ENCODE measurements at places on chromosomes 2 and 18.

DNA sequence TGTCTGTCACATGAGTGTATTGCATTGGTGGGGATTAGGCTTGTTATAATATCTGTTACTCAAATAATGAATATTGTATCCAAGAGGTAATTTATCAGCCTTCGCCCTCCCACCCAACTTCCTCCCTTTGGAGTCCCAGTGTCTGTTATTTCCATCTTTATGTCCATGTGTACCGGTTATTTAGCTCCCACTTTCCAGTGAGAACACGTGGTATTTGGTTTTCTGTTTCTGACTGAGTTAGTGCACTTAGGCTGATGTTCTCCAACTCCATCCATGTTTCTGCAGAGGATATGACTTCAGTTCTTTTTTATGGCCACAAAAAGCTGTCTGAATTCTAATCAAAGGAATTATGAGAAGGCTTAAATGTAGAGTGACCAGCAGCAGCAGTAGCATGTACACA is 104.0 kb upstream of the ARHGAP28 start:
- no peak for DNase-seq

DNA sequence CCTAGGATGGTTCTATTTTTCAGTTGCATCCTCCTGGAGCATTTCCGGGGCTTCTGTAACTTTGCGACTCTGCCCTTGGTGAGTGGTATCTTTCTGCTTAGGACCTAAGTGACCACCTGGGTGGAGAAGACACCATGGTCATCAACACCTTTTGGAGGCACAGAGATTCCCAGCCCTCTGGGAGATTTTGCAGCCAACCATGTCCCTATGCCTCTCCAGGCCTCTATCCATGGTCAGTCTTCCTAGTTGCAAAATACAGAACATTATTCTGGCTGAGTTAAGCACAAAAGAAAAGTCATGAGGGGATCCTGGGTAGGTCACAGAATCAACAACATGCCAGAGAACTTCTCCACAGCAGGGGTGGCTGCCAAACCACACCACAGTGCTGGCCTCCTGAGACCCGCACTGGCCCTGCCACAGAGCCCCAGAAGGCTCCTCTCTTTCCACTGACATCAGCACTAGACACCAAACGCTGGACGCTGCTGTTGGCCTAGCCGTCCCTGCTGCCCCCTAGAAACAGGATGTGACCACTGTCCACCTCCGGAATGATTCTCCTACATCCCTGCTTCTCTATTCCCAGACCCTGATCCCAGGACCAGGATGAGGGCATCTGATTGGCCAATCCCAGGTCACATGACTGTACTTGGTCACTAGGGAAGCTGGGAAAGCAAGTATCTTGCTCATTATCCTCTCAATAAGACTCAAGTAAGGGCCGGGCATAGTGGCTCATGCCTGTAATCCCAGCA is 47.7 kb downstream of the SMAD7 start:
- peak; percentile 87 for DNase-seq

DNA sequence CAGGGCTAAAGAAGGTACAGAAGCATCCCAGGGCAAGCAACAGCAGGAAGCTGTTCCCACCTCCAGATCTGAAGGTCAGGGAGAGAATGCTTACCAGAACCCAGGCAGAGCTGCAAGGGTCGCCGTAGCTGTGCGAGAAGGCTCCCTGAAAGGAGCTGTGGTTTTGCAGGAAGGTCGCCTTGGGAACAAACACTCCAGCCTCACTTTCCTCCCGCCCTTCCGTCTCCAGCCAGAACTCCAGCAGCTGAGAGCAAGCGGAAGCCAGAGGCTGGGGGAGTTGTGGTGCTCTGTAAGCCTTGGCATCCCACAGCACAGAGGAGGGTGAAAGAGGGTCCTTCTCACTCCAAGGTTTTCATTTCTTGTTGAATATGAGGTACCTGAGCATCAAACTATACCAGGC is 18.3 kb upstream of the ICOS start:
- DNase-seq = no peak

DNA sequence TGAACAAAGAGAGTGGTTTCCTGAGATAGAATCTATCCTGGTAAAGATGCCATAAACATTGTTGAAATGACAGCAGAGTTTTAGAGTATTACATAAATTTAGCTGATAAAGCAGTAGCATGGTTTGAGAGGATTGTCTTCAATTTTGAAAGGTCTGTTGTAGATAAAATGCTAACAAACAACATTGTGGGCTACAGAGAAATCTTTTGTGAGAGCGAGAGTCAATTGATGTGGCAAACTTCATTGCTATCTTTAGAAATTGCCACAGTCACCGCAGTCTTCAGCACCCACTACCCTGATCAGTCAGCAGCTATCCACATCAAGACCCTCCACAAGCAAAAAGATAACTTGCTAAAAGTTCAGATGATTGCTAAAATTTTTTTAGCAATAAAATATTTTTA is 17.5 kb downstream of the VRK2 start:
- no peak for DNase-seq

- peak; percentile 27 for DNase-seq
Observed at GRCh38 chr2:112750560-112750843, 13.9 kb downstream of the CKAP2L start.
